Upper lobe of right lung (tissue), 1 donor: ENCODE measurements at places on chromosomes 7 and 10. TPM values are rescaled to one million over a fixed set of nuclear protein-coding genes. Genes with fewer than 3 reads are reported as not detected.
A peak's percentile ranks its signal among the peaks of the same experiment; 100 is the strongest.

PON1 gene
- 0.49 TPM for total RNA-seq

HKDC1 gene
- 9.6 TPM for total RNA-seq

PRSS58 gene
- total RNA-seq, result not detected

CCDC7 gene
- 23.6 TPM for total RNA-seq

SFTPA2 gene
- total RNA-seq, result 13,814 TPM

DNA sequence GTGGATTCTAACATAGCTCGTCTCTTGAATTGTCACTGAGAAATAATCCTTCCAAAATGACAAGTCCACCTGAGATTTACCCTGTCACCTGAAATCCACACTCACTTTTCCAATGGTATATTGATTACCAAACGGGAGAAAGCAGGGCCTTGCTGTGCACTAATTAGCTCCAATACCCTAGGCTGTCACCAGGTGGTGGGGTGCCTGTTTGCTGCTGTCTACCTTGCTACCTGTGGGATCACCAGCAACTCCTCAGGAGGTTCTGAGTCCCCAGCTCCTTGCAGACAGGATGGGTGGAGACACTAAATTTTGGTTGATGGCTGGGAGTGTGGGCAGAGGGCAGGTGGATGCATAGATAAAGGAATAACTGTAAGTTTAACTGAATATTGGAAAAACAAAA lies 237.2 kb upstream of the ZNF32 start:
- H3K36me3 ChIP-seq, result no peaks in the 10 kb centered on the region
- no peaks in the 10 kb centered on the region for H3K4me1 ChIP-seq
- H3K27me3 ChIP-seq, result no peaks in the 10 kb centered on the region
- no peak overlapping the region for H3K4me3 ChIP-seq
- no peak for DNase-seq
- no peak overlapping the region for H3K27ac ChIP-seq

DNA sequence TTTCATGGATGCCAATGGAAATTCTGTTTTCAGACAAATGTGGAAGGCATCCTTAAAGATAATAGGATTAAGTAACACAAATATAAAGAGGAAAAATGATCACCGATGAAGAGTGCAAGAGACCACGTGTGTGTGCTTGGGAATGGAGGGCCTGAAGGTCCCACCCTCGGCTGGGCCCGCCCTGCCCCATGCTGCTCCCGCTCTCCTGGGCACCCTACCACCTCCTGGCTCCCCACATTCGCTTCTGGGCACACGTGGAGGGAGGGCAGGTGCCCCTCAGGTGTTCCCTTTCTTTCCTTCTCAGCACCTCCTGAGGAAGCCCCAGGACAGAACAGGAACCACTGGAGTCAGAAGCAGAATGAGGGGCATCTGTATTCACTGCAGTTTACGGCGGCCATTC lies 367.6 kb downstream of the DNAJB6 start:
- H3K4me3 ChIP-seq, result no peak overlapping the region
- no peak for DNase-seq
- H3K4me1 ChIP-seq, result no peaks in the 10 kb centered on the region
- peaks cover 23% of the 10 kb centered on the region for H3K27me3 ChIP-seq

- peaks cover 19% of the 10 kb centered on the region for H3K36me3 ChIP-seq
- H3K27me3 ChIP-seq, result no peaks in the 10 kb centered on the region
- peak overlapping the region; percentile 88 for H3K4me3 ChIP-seq
- DNase-seq, result no peak
- peak overlapping the region; percentile 96 for H3K27ac ChIP-seq
These were observed 1.2 kb downstream of the BRI3 start for GRCh38 chr7:98282703-98283102.

DNA sequence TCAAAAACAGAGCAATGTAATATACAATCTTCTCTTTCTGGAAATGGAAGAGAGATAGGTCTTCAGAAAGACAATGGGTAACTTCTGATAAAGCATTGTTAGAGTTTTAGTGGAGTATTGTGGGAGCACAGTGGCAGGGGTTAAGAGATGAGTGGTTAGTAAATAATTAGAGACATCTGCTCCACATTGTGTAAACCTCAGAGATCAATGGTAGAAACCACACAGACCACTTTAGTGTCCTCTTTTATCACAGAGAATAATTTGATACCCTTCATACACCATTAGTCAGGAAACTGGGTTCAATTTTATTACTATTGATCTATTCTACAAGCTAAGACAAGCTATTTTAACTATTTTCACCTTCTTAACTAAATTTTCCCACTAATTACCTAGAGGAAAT lies 35.9 kb upstream of the MAGI2 start:
- H3K36me3 ChIP-seq, result no peaks in the 10 kb centered on the region
- H3K4me3 ChIP-seq, result no peak overlapping the region
- no peak for DNase-seq

- no peak overlapping the region for H3K4me3 ChIP-seq
- peaks cover 17% of the 10 kb centered on the region for H3K4me1 ChIP-seq
- no peaks in the 10 kb centered on the region for H3K36me3 ChIP-seq
- no peak for DNase-seq
- H3K27ac ChIP-seq, result peak overlapping the region; percentile 11
These were observed 116.2 kb downstream of the SH3PXD2A start for GRCh38 chr10:103739039-103739764.

GRCh38 chr10:48708144-48708543 lies 23.5 kb downstream of the WDFY4 start:
- H3K4me3 ChIP-seq, result no peak overlapping the region
- peaks cover 3% of the 10 kb centered on the region for H3K4me1 ChIP-seq
- H3K27ac ChIP-seq, result no peak overlapping the region

DNA sequence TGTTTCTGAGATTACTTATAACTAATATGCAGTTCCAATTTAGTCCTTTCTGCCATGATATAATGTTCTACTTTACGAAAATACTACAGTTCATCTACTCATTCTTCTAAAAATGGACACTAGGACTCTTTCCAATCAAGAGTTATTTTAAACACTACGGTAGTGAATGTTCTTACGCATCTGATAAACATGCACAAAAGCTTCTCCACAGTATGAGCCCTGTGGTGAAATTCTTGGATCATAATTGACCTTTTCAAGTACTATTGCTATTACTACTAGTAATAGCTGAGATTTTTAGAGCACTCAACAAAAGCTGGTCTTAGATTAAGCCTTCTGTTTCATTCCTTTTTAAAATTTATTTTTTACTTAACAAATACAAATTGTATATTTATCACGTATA lies 106.4 kb downstream of the CH25H start:
- no peaks in the 10 kb centered on the region for H3K36me3 ChIP-seq
- no peak overlapping the region for H3K4me3 ChIP-seq
- DNase-seq, result no peak

- peaks cover 14% of the 10 kb centered on the region for H3K36me3 ChIP-seq
- H3K27me3 ChIP-seq, result no peaks in the 10 kb centered on the region
- H3K4me1 ChIP-seq, result no peaks in the 10 kb centered on the region
- H3K27ac ChIP-seq, result no peak overlapping the region
These were observed 17.2 kb downstream of the STX1A start for GRCh38 chr7:73702226-73702625.

DNA sequence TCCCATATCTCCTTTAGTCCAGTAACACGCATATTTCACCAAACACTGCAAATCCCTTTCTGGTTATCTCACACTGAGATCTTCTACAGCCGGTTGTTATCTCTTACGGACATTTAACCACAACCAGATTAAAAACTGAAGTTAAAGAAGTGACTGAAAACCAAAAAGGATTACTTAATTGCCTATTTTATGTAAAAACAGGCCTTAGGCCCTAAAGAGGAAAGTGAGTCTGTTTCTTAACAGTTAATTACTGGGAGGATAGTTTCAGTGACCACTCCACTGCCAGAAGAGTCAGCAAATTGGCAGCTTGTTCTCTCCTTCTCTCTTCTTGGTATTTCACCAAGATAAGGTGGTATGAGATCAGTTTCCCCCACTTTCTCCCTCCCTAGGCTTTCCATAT lies 161.9 kb upstream of the MEOX2 start:
- H3K27me3 ChIP-seq, result no peaks in the 10 kb centered on the region
- H3K36me3 ChIP-seq, result no peaks in the 10 kb centered on the region
- no peaks in the 10 kb centered on the region for H3K4me1 ChIP-seq
- H3K27ac ChIP-seq, result no peak overlapping the region
- no peak overlapping the region for H3K4me3 ChIP-seq

DNA sequence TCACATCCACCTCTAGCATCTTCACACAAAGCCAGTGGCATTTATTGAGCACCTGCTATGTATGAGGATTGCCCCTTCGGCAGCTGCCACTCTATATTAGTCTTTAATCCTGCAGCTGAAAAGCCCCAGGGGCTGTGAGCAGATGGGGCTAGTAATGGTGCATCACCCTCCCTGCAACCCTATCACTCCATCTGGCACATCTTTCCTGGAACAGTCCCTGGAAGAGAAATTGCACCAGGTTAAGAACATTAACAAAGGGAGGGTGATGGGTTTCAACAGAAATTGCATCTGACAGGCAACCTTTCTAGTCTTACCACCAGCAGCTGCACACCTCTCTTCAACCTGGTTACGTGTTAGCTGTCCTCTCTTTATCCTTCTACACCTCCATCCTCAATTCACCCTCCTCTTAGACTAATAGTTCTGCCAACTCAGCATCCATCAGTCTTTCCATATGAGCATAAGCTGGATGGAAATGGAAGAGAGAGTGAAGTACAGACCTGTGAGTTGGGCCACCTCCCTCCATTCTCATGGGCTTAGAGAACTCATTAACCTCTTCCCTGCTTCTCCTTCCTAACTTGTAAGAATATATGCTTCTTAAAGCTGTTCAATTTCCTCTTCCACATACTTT lies 168.6 kb upstream of the NEBL start:
- no peaks in the 10 kb centered on the region for H3K36me3 ChIP-seq
- no peak overlapping the region for H3K27ac ChIP-seq
- no peak overlapping the region for H3K4me3 ChIP-seq
- DNase-seq, result no peak
